ENCODE measurements at places on chromosomes 7 and 10.
A peak's percentile ranks its signal among the peaks of the same experiment; 100 is the strongest.

DNA sequence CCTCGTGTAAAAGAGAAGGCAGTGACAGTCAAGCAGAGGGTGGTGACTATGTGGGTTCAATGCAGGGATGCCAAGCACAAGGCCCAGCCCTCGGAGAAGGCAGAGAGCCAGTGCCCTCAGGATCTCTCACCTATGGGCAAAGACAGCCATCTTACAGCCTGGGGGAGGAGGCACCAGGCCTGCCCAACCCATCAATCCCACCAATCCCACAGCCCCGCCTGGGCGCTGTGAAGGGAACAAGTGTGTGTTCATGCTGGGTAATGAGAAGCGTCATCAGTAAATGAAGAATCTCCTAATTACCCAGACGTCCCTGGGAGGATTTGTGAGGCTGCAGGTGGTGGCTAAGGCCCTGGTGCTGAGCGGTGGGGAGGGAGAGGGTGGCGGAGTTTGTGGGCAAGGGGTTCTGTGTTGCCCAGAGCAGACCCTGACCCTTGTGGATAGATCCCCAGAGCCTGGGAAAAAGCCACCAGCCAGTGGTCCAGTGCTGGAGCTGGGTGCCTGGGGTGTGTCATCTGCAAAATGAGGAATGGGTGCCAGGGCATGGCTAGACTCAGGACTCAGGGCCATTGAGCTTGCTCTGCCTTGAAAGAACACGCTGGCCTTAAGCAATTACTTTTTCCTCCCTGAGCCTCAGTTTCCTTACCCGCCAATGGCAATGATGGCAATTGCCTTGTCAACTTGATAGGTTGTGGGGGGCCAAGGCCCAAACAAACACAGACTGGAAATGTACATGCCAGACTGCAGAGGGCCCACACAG, 128.1 kb upstream of the UNC5B start:
- DNase-seq: no peak

- no peak for DNase-seq
Observed at GRCh38 chr10:72540193-72540807, 85.6 kb downstream of the MICU1 start.

GRCh38 chr10:32744321-32744720, 213.7 kb downstream of the ITGB1 start:
- DNase-seq: no peak

DNA sequence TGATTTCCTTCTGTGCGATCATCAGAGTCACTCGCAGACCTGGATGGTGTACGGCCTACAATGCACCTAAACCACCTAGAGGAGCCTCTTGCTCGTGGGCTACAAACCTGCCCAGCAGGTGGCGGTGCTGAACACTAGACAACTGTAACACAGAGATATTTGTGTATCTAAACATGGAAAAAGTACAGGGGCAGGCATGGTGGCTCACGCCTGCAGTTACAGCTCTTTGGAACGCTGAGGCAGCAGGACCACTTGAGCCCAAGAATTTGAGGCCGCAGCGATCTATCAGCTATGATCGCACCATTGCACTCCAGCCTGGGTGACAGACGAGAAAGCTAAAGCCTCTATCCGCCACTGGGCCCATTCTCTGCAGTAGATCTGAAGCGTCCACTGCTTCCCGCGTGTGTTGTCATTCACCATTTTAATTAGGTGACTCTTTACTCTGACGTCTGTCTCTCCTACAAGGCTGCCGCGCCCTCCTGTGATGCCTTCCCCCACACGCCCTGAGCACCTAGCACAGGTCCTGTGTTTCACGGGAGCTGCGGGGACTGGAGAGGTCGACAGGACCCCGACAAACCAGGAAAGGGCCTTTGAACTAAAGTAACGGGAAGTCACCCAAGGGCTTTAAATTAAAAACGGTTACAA, 774 bp downstream of the TUBGCP2 start:
- peak; percentile 59 for DNase-seq

GRCh38 chr7:32347244-32347828, 142.8 kb downstream of the LSM5 start:
- no peak for DNase-seq

DNA sequence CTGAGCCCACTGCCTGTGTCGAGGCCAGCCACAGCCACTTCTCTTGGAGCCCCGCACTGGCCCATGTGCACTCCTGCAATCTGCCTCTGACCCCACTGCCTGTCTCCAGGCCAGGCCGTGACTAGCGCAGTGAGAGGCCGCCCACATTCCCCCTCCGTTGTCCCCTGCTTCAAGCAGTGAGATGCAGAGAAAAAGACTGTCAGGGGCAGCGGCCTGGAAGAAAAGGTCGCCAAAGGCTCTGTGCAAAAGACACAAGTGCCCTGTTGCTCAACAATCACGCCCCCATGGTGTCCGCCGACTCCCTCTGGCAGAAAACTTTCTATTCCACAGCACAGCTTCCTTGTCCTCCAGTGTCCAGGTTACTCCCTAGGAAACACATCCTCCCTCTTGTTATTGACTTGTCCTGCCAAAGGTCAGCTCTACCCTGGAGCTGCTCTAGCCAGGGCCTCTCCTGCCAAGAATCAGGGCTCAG, 9.9 kb downstream of the FAM131B start:
- DNase-seq: no peak

DNA sequence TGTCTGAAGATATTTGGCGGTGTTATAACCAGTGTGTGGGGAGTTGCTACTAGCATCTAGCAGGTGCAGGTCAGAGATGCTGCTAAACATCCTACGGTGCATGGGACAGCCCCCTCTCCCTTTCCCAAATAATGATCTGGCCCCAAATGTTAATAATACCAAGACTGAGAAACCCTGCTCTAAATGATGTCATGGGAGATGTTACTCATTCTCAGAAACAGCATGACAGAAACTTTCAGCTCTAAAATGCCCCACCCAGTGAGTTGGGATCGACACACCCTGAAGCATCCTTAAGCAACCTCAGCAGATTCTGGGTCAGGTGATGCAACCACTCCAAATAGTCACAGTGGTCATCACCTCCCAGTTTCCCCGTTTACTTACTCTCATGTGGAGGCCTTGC, 108.8 kb upstream of the MPP7 start:
- no peak for DNase-seq

DNA sequence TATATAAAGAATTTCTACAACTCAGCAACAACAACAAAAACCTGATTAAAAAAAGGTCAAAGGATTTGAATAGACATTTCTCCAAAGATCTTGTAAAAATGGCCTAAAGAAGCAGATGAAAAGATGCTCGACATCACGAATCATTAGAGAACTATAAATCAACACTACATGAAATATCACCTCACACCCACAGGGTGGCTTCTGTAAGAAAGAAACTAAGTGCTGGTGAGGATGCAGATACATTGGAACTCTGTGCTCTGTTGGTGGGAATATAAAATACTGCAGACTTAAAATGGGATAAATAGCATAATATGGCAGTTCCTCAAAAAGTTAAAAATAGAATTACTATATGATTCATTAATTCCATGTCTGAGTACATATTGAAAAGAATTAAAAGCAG, 38.3 kb upstream of the CDCA7L start:
- no peak for DNase-seq

GRCh38 chr10:126331101-126331500, 57.2 kb downstream of the ADAM12 start:
- no peak for DNase-seq

DNA sequence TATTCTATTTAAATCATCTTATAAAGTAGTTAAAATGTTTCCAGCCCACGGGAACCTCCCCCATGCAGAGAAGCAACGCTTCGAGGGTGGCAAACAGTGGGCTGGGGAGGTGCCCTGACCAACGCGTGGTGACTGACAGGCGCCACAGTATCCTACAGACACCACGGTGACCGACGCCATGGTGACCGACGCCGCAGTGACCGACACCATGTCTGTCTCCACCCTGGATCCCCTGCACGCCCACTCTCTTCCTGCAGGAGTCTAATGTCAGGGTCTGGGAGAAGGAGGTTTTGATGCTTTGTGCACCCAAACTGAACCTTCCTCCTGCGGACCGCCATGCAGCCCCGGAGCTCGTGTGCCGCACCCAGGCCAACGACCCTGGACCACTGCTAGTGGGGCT, 464.4 kb downstream of the PTPRN2 start:
- DNase-seq: no peak

DNA sequence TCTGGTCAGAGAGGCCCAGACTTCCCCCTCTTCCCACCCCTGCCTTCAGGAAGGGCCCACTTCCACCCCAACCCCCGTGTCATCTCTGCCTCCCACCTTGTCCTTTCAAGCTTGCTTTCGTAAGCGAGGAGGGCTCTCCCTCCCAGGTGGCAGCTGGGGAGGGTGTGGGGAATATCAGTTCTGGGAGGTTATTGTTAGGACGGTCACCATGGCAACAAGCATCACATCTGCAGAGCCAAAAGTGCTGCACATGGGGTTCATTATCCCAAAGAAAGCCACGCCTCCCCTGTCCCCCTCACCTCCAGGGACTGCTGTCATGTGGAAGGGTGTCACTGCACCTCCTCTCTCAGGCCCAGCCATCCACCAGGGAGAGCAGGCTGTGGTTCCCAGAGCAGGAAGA, 2.6 kb upstream of the CAMK2B start:
- DNase-seq: no peak

GRCh38 chr10:133272301-133272963, 4.2 kb downstream of the ADAM8 start:
- DNase-seq: no peak

GRCh38 chr10:98400482-98400881, 14.5 kb downstream of the PYROXD2 start:
- no peak for DNase-seq

DNA sequence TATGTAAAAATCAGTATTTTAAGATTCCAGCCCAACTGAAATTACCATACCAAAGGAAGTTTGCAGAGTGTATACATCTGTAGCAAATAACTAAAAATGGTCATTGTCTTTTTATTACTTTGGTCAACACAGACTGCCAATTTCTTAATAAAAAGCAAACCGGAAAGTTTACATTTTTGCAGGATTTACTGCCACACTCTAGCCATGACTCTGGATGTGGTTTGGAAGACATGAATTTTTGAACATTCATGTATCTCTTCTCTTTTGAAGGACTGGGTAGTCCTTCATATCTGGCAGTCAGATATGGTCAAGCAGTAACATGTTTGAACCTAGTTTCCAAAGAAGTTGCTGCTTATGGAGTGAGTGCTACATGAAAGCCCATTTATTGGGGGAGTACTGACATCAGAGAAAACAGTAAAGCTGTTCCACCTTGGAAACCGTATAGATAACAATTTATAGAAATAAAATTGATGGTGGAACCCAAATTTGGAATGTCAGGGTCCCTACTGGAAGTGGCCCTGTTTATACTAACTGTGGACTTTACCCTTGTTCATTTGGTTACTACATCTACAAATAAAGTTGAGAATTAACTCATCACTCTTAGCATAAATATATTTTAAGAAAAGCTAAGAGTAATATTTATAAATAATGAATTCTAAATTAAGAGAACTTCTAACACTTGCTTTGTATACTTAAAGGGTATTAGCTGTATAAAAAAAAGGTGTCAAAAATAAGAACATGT, 84.6 kb downstream of the ZMYND11 start:
- no peak for DNase-seq

- DNase-seq: no peak
Observed at GRCh38 chr7:1952169-1952760, 280.5 kb downstream of the MAD1L1 start.

- DNase-seq: no peak
Observed at GRCh38 chr10:50063100-50063499, 4.7 kb upstream of the WASHC2A start.

- peak; percentile 18 for DNase-seq
Observed at GRCh38 chr7:98613601-98614425, 3.3 kb upstream of the NPTX2 start.

- DNase-seq: no peak
Observed at GRCh38 chr7:17674166-17674942, 265.9 kb downstream of the SNX13 start.

- DNase-seq: no peak
Observed at GRCh38 chr7:7562736-7563135, 3.9 kb upstream of the MIOS start.

- DNase-seq: peak; percentile 44
Observed at GRCh38 chr7:45021604-45022296, 21.7 kb downstream of the CCM2 start.

GRCh38 chr7:10156972-10157371, 816.7 kb upstream of the PHF14 start:
- no peak for DNase-seq

DNA sequence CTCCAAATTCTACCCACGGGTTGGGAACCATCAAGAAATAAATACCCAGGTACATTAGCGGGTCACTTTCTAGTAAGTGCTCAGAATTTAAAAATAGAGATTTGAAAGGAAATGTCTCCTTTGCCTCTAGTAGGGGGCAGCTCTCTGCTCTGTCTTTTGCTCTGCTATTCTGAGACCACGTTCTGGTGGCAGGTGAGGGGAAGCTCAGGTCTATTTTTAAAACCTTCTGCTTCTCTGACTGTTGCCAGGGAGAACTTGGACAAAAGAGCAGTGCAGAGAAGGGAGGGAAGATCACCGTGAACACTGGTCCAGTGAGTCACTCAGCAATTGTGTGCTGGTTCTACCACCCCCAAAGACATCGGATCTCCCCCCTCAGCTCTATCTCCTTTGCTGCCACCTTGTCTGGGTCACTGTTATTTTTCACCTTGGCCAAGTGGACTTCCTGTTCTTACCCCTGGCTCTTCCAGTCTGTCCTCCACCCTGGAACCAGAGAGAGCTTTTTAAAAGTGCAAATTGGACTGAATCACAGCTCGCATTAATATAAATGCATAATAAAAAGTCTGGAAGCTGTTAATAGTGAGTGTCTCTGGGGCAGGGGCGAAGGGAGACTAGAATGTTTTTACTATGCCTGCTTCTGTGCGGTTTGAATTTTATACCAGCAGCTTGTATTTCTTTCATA, 72.4 kb upstream of the LOXL4 start:
- no peak for DNase-seq

GRCh38 chr7:142133731-142134148, 22.2 kb downstream of the MGAM2 start:
- no peak for DNase-seq
